ENCODE measurements at places on chromosomes 5 and 9.

DNA sequence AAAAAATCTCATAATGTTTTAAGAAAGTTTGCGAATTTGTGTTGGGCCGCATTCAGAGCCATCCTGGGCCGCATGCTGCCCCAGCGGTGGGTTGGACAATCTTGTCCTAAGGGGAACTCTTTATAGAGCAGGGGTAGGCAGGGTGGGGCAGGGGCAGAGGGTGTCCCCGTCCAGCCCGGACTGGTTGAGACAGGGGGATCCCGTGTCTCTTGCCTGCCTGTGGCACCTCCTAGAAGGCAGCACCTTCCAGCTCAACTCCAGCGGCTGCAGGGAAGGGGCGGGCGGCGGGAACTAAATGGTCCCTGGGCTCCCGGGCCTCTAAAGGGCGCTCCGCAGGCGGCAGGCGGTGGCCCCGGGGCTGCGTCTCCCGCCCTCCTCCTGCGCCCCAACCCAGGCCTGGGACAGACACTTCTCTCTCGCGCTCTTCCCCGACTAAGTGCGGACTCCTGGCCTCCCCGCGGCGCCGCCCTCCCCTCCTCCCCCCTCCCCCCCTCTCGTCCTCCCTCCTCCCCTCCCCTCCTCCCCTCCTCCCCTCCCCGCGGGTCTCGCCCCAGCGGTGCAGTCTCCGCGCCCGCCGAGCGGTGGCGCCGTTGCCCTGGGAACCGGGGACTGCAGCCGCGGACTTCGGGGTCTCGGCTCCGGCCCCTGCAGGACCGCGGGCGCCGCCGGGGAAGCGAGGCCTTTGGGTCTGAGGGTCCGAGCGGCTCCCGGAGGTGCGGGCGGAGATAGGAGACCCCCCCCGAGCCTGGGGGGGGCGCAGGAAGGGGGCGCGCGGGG is 132.6 kb downstream of the MRPL36 start:
- DNase-seq = peak; percentile 70

GRCh38 chr9:99103901-99104458 is 933 bp upstream of the TGFBR1 start:
- no peak for DNase-seq

DNA sequence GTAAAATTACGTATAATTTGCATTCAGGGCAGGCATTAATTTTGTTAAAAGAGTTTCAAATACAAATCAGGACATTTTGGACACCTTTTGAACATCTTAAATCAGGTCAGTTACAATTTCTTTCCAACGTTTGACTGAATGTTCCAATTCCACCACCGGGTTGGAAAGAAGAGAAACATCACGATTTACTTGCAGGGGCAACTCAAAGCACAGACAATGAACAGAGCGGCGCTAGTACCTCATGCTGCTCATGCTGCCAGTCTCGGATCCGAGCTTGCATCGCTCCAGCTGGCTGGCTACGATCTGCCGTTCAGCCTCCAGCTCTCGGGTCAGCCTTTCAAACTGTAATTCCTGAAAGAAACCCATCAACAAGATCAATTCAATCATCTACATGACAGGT is 339.5 kb downstream of the CTNND2 start:
- DNase-seq = no peak

DNA sequence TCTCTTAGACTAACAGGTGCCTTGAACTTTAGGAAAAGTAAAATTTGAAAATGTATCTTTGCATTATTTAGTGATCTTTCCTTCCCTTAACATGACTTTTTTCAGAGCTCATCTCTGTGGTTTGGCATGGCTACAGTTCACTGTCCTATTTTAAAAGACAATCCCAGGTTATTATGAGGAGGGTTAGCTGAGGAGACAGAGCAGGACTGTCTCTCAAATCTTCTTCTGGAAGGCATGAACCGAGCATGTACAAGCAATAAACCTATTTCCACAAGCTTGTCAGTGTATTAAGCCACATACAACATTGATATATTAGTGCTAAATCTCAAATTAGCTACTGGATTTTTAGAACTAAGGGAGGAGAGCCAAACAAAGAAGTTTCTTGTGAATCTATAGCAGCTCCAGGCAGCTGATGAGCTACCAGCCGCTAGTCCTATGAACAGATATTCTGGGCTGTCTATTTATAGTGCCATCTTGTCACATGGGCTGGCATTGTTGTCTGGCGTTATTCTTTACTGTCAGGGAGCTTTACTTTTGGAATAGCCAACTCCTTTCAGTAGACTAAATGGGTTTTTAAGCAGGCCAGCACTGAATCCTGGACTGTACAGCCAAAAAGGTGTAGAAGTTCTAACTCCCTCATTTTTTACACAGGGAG is 171.2 kb upstream of the ACTBL2 start:
- no peak for DNase-seq

DNA sequence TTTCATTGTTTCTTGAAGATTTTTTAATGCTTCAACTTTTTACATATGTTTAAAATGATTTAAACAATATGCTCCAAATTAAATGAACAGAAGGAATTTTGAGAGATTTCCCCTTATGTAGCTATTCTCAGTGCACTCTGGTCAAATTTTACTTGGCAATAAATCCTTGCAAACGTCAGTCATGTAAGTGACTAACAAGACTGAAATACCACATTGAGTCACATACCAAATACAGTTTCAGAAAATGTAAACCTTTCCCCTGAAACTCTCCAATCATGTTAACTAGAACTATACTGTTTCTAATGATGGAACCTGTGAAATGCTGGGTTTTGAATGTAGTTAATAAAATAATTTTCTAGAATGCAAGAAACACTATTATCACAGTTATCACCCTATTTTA is 29.6 kb downstream of the SAR1B start:
- DNase-seq = no peak

- DNase-seq = no peak
These were observed 91.8 kb upstream of the DAPK1 start for GRCh38 chr9:87405677-87406542.

DNA sequence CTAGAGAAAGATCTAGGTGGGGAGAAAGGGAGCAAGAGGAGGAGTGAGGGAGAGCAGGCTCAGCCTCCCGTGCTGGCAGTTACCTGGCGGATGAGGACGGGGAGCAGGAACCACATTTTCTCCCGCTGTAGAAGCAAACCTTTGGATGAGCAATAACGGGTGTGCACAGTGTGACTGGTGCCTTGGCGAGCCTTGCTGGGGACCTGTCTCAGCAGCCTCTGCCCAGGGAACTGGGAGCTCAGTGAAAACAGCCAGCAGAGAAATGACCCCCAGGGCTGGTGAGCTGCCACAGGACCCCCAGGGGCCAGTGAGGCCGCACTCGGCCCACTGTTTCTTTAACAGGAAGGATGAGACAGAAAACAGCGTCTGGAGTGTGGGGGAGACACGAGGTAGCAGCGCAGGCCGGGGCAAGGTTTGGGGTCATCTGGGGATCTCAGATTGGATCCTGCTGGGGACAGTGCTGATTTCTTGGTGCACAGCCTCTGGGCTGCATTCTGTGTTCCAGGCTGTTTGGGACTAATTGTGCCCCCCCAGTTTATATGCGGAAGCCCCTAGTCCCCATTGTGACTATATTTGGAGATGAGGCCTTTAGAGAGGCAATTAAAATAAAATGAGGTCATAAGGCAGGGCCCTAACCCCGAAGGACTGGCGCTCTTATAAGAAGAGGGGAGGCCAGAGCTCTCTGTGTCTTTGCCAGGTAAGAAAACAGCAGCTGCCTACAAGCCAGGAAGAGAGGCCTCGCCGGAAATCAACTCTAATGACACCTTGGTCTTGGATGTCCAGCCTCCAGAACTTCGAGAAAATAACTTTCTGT is 118.8 kb upstream of the PHYKPL start:
- no peak for DNase-seq

DNA sequence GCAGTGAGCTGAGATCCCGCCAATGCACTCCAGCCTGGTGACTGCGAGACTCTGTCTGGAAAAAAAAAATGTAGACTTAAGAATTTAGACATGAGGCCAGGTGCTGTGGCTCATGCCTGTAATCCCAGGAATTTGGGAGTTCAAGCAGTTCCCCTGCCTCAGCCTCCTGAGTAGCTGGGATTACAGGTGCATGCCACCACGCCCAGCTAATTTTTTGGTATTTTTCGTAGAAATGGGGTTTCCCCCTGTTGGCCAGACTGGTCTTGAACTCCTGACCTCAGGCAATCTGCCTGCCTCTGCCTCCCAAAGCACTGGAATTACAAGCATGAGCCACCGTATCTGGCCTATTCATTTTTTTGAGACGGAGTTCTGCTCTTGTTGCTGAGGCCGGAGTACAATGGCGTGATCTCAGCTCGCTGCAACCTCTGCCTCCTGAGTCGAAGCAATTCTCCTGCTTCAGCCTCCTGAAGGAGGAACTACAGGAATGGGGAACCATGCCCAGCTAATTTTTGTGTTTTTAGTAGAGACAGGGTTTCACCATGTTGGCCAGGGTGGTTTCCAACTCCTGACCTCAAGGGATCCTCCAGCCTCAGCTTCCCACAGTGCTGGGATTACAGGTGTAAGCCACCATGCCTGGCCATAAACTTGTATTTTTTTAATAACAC is 14.0 kb downstream of the DDX46 start:
- DNase-seq = no peak

DNA sequence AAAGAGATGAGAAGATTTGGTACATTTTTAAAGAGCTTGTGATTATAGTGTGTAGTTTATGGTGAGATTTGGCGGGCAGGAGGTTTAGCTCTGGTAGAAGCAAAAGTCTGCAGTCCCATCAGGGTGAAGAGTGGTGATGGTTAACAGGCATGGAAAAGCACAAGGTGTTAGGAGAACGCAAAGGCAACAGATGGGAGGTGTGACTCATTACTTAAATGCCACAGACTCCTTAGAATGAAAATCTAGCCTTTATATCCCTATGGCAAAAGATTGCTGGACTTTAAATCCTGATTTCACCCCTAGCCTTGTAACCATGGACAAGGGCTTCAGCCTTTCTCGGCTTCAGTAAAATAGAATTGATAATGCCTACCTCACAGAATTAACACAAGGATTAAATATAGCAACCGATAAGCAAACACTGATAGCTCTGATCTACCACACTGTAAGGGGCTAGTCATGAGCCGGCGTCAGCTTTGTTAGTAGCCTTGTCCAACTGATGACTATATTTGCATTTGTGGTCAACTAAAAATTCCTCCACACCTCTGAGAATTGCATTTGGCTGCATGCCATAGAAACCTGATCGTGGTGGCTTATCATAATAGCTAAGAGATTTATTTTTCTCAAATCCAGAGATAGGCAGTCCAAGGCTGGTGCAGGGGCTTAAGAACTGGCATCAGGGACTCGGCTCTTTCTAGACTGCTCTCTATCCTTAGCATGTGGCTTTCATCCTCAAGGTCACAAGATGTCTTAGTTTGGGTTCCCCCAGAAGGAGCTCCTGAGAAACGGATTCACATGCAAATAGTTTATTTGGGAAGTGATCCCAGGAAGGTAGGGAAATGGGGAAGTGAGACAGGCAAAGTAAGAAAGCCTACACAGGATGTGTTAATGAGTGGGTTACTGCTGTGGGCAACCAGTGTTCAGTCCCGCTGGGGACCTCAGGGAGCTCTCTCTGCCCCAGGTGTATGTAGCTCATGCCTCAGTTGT is 19.6 kb downstream of the MFAP3 start:
- DNase-seq = peak; percentile 50

All from NAMALWA (cell line).